ENCODE measurements at places on chromosomes 2 and 18.

- no peak for DNase-seq
These were observed 109.2 kb downstream of the EXOC6B start for GRCh38 chr2:72716601-72717000.

DNA sequence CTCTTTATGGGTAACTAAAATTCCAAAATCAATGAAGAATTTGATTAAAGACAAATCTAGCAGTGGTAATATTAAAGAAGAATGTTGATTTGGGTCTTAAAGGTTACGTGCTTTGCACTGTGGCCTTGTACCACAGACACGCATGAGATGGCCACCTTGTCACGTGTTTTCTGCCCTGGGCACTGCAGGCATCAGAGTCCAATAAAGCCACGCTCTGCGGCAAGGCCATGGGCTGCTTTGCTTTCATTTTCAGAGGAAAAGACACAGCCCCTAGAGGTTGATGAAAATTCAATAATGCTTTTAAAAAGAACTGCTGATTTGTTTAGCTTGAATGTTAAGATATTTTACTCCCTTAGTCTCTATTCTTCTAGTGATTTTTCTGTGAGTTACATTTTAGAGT lies 30.4 kb downstream of the AOX1 start:
- DNase-seq: no peak

- DNase-seq: peak; percentile 35
These were observed 523.1 kb downstream of the XIRP2 start for GRCh38 chr2:167411367-167411766.

DNA sequence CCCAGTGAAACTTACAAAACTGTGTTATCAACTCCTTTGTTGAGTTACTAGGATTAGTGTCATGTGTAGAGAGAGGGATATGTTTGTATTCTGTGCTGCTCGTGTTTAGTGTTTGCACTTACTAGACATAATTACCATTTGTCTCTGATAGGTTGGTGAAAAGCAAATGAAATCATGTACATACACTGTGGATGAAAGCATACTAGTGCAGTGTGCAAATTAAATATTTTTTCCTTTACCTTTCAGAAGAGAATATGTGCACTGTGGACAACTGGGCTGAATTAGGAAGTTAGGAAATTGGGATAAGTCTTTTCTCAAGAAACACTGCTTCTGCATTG lies 1.2 kb downstream of the KIAA1328 start:
- no peak for DNase-seq

DNA sequence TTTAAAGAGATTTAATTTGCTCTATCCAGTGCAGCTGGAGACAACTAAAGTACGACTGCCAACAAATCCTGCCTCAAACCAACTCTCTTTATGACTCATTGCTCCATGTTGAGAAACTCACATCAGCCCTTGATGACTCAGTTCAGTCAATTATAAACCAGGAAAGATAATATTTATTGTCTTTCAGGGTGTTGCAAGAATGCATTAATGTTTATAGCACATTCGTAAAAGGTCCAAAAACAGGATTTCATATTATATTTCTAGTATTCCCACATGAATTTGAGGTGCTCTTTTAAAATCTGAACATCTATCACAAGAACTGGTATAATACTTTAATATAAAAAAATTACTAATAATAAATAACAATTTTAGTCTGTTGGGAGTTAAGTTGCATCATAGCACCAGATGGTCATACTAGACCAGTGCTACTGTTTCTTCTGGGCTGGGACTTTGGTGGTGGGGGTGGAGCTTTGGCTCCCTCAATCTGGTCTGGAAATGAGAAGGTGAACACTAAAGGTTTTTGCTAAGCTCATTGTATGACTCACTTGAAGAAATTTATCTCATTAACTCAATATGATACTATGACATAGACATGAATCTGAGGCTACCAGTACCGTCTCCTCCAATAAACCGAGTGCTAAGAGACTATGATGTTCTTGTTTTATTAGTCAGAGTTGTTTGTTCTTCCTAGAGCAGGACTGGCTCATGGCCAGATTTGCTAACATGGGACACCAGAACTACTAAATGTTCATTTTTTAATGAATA lies 26.6 kb upstream of the MAP3K20 start:
- DNase-seq: peak; percentile 90

- no peak for DNase-seq
These were observed 298.4 kb downstream of the NDUFA10 start for GRCh38 chr2:239726631-239727181.

DNA sequence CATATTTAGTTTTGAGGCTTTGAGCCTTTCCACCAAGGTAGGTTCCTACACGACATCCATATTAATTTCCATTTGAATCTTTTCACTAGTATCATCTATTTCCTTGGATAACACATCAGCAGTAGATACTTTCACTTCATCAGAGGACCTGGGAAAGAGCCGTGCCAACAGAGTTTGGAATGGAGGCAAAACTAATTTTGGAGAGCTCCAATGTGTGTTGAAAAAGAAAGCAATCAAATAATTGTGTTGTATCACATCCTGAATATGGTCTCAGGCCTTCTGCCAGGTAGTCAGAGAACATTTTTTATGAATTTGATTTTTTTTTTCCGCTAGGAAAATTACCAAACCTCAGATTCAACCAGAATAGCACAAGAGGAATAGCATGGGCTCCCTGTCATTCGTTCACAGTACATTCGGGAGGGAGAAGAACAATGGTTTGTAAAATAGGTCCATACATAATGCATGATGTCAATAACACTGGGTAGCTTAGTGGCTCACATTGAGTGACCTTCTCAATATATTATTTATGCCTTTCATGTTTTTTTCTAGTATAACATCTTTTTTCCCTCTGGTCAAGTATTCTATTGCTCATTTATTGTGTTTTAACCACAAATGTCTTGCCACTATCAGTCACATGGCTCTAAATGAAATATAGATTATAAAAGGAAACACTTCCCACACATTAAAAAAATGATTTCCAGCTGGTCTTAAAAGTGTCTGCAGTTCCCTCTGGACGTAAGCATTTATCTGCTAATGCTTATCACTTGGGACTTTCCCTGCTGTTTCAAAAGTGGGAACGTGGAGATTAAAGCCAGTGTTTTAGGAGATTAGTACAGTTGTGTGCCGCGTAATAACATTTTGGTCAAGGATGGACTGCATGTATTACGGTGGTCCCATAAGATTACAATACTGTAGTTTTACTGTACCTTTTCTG lies 68.6 kb upstream of the RAPH1 start:
- no peak for DNase-seq

DNA sequence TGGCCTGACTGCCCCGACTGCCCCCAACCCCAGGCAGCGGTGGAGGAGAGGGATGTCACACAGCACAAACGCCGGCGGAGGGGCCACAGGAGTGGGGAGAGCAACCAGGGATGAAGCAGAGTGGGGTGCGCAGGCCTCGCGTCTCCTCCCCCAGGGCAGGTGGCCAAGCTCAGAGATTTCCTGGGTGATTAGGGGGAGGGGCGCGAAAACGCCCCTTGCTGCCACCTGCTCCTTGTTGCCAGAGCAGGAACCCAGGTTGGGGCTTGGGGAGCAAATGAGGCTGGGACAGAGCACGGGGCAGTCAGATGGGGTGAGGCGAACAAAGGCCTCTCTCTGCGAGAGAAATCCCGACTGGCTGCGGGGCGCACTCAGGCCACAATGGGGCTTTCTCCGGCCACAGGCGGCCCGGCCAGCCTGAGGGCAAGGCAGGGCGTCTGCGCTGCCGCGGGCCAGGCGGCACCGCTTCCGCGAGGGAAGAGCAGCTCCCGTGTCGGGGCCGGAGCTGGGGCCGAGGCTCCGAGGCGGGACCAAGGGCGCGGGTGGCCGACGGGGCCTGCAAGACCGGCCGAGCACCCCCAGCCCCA lies 11.5 kb downstream of the TEX44 start:
- peak; percentile 41 for DNase-seq

DNA sequence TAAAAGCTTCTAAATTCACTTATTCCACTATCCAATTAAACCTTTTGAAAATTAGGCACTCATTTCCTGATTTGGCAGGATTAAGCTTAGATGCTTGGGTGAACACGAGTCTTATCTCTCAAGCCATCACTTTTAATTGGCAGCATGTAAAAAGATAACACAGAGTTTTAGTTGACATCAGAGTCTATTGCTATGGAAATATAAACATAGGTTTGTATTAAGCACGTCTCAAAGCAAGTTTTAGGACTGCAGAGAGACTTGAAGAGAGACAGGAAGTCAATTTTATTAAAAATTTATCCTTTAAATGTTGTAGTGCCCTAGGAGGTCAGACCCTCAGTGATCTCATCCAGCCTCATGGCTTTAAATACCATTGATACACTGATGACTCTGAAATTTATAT lies 5.6 kb downstream of the RBKS start:
- no peak for DNase-seq

GRCh38 chr18:22609642-22610041 lies 191.9 kb upstream of the CTAGE1 start:
- DNase-seq: peak; percentile 1

DNA sequence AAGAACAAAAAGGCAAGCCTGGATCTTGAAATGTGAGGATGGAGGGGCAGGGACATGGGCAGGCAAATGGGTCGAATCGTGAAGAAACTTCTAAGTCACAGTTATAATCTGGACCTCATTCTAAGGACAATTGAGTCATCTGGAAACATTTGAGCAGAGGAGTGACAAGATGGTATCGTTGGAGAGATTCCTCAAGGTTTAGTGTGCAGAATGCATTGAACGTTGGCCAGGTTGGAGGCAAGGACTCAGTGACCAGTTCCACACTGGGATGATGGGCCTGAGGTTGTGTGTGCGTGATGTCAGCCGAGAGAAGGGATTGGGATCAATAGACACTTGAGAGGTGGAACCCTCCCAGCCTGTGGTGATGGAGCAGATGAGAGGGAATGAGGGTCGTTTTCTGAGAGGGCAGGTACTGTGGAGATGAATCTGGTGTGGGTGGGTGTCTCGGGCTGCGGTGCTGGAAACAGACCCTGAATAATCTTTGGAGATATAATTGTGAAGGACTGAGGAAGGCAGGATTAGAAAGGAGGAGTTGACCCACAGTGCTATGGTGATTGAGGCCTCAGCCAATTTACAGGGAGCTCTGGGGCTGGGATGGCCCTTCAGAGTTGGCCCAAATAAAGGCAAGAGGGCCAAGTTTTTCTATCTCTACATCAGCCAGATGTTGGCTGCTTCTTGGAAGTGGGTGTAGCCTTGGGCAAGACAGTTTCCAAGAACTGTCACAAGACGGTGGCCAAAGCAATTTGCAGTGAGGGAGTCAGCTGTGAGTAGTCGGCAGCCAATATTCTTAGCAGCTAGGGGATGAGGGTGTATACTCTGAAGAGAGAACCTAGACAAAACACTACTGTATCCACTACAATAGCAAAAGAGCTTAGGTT lies 5.8 kb upstream of the ZNF532 start:
- DNase-seq: no peak

GRCh38 chr2:112010751-112011150 lies 44.3 kb upstream of the TMEM87B start:
- no peak for DNase-seq

- DNase-seq: peak; percentile 19
These were observed 56.4 kb downstream of the PLB1 start for GRCh38 chr2:28552045-28552823.

GRCh38 chr2:12709207-12709522 lies 7.6 kb upstream of the TRIB2 start:
- DNase-seq: no peak

DNA sequence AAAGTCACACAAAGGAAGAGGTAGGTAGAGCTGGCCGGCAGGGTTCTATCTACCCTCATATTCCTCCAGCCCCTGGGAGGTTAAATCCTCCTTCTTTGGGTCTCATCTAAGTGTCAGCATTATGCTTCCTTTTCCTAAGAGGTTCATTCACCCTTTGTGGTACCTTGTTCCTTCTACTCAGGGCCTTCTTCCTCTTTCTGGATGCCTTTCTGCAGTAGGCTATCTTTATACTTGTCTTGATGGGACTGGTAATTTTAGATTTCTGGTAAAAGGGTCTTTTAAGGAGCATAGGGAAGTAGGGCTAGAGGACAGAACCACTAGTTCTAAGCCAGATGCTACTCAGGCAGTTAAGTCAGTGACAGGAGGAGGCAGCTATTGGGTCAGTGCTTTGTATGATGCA lies 13.7 kb upstream of the TNP1 start:
- no peak for DNase-seq

DNA sequence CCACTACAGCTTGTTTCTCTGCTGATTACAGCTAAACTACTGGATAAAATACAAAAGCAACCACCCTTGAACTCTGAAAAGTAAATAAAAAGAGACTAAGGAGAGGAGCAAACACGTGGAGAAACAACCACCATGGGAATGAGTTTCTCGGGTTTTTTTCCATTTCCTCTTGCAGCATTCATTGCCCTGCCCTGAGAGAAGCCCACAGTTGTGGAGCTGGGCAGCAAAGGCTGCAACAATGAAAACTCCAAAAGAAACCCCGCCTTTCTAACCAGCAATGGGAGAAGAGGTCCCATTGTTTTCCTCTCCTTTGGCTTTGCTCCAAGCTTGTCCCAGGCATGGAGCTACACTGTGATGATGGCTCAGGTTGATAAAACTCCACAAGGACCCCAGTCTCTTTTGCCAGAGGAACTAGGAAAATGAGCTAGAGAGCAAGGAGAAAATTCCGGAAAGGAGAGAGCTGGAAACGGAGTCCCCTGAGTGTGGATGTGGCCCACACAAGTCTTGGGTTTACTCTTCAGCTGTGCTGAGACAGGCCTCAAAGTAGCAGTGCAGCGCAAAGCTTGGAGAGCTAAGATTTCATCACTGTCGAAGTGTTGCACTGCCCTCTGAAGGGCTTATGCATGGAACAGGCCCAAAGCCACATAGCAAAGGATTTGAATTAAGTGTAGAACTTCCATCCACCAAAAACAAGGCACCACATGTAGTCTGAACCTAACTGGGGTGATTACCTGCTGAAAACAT lies 20.9 kb downstream of the NAPG start:
- DNase-seq: no peak

GRCh38 chr18:44699572-44700261 lies 19.0 kb downstream of the SETBP1 start:
- DNase-seq: no peak

- DNase-seq: peak; percentile 66
These were observed 185.6 kb upstream of the COL3A1 start for GRCh38 chr2:188788621-188789020.

DNA sequence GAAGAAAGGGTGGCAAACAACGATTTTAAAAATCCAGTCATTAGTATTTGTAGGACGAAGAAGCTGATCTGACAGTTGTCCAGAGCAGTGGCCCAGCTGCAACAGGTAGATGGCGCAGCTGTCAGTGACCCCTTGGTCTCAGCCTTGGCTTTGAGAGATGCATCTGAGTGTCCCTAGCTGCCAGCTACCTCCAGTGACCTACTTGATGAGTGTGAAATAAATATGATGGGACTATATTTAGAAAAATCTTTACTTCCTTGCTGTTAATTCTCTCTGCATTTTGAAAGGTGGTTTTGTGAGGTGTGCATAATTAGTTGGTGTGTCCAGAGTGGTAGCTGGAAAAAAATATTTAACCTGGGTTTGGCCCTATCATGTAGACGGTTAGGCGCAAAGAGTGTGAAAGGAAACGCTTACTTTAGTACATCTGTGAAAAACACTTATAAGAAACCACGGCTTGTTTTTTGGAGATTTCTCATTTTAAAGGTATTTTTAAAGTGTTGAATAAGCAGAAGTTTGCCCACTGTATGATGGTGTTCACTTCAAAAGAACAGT lies 963 bp downstream of the INPP1 start:
- DNase-seq: peak; percentile 71

GRCh38 chr18:22342625-22343024 lies 75.1 kb downstream of the CTAGE1 start:
- peak; percentile 59 for DNase-seq
